ENCODE measurements at places on chromosomes 5 and 9.

GRCh38 chr9:134375430-134376385 lies 49.5 kb downstream of the RXRA start:
- DNase-seq, result no peak

GRCh38 chr5:87410931-87411330 lies 1.8 kb downstream of the CCNH start:
- DNase-seq, result no peak

DNA sequence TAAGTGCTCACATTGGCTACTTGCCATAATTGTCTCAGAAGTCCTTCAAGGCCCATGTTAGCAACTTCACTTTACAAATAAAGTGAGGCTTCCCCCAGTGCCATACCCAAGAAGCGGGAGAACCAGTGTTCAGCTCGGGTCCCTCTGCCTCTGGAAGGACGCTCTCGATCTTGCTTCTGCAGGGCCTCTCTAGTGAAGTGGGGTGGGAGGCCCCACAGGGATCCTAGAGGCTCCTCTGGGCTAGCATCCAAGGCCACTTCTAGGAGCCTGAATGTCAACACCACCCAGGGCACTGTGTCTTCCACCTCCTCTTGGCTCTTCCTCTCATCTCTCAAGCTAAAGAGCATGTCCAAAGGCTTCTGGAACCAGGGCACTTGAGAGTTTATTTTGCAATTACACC lies 282.5 kb downstream of the GADD45G start:
- DNase-seq, result no peak

DNA sequence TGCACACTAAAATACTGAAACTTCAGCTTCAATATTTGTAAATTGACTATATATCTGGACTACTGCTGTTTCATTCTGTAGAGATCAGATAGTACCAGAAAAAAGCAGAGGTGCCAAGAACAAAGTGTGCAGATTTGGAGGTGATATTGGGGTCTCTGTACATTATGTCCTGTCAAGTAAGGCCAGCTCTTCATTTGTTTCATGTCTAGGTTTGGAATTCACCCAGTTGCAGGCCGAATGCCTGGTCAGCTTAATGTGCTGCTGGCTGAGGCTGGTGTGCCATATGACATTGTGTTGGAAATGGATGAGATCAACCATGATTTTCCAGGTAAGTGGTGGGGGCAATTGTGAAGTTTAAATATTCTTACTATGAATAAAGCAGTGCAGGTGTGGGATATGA lies 96.9 kb downstream of the NNT start:
- no peak for DNase-seq

GRCh38 chr5:161863259-161863658 lies 15.3 kb downstream of the GABRA1 start:
- DNase-seq, result no peak

DNA sequence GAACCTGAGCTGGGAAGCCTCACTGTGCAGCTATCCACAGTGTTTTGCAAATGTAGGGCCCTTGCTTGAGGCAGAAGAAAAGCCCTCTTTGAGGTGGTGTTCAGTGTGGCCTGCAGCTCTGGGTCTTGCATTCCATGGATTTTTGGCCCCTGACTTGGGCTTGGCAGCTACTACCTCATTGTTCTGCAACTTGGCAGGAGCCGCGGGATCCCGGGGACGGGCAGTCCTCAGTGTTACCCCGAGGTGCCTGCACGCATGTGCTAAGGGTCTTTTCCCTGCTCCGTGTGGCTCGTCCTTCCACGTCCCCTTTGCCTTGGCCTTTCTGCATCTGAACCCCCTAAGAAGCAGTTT lies 39.8 kb downstream of the NEK6 start:
- peak; percentile 80 for DNase-seq

- DNase-seq, result no peak
Observed at GRCh38 chr5:133323494-133324457, 272.0 kb downstream of the HSPA4 start.

GRCh38 chr9:91534374-91534773 lies 110.7 kb upstream of the NFIL3 start:
- DNase-seq, result no peak

DNA sequence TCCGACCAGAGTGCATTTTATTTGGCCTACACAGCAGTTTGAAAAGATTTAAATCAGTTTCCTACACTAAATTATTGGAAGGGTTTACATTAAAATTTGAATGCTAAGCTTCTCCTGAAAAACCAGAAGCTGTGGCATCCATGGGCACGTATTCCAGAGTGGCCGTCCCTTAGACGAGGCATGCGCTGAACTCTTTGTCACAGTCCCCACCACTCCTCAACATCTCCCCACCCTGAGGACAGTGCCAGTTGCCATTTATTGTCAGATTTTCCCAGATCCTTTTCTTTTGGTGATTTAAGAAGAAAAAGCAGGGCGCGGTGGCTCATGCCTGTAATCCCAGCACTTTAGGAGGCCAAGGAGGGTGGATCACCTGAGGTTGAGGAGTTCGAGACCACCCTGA lies 39.9 kb upstream of the UNC5A start:
- no peak for DNase-seq

GRCh38 chr5:167150661-167151060 lies 1140.8 kb upstream of the WWC1 start:
- no peak for DNase-seq

DNA sequence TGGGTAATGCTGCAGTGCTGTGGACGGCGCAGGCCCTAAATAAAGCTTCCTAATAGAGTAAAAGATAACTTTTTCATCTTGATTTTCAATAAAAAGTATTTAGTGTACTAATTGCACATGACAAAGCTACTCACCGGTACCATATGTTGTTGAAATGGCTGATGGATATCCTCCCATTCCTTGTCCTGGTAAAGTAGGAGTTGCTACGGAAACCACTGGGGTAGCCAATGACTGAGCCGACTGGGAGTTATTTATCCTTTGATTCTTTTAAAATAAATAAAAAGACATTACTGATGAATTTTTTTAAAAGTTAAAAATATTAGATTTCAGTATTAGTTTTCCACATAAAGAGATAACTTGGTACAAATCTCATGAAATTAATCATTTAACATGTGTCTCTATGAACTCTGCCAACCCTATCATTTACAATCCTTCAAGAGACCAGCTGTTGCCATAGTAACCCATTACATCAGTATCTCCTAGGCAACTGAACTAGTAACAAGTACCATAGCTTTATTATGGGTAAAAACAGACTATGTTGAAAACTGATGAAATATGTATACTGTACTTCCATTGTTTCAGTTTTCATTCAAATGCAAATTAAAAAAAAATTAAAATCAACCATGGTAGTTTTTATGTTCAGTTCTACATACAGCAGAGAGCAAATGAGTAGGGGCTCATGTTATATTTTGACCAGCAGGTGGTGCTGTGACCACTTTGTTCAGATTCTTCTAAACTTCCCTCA lies 153.7 kb downstream of the MEF2C start:
- DNase-seq, result no peak

DNA sequence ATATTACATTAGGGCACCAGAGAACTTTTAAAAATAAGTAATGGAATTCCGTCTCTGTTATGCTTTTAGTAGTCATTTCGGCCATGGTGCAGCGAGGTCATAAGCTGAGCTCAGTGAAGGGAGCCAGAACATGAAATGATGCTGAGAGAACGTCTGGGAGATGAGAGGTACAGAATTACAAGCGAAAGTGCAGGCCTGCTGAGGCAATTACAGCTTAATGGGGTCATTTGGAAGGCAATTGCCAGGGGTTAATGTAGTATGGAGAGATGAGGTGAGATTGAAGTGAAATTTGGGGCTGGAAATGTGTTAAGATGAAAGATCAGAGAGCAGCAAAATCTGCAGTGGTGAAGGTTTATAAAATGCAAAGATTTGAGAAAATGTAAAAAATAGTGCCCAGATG lies 96.5 kb downstream of the PBX3 start:
- no peak for DNase-seq

GRCh38 chr5:113215401-113216060 lies 219.3 kb downstream of the TSSK1B start:
- no peak for DNase-seq

DNA sequence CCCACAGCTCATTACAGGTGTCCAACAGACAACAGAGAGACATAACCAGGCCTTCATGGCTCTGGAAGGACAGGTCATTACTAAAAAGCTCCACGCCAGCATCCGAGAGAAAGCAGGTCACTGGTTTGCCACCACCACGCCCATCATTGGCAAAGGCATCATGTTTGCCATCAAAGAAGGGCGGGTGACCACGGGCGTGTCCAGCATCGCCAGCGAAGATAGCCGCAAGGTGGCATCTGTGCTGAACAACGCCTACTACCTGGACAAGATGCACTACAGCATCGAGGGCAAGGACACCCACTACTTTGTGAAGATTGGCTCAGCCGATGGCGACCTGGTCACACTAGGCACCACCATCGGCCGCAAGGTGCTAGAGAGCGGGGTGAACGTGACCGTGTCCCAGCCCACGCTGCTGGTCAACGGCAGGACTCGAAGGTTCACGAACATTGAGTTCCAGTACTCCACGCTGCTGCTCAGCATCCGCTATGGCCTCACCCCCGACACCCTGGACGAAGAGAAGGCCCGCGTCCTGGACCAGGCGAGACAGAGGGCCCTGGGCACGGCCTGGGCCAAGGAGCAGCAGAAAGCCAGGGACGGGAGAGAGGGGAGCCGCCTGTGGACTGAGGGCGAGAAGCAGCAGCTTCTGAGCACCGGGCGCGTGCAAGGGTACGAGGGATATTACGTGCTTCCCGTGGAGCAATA lies 29.3 kb upstream of the WWC1 start:
- no peak for DNase-seq

DNA sequence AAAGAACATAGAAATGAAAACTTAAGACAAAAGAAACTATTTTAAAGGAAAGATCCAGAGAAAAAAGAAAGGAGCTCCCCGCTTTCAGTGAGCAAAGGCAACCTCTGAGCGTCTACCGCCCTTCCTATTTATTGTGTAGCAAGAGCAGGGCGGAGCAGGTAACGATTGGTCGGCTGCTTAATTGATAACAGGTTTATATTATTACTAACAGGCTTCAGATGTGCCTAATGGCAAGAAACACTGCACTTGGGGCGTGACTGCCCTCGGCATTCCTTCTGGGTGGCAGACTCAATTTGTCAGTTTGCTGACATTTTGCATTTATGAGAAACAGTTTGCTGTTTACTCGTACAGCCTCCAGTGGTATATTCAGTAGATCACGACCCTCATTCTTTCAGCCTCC lies 482.7 kb upstream of the C9orf72 start:
- no peak for DNase-seq

DNA sequence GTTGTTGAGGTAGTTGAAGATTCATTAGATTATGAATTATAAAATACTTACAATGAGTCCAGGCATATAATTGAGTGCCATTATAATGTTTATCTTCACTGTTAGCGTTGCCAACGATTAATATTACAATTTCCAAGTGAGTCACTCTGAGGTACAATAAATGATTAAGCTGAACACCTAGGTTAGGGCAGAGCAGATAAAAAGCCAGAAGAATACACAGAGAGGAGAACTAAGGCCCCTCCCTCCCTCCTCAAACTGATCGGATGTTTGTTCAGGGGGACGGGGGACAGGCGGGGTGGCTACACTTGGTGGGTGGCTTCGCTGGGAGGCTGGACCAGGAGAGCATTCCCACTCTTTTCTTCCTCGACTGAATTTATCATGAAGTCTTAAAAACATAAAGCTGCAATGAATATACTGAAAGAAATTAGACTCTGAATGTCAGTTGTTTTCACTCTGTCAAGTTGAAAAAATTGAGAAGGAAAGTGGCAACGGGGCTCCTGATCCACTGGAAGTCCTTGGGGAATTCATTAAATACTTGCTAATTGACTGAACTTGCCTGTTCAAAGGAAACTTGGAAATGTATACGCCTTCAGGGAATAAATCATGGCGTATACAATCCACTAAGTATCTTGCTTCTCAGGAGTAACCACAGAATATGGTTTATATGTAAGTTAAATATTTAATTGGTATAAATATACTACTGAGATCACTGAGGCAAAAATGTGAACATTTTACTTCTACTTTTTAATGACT lies 198.1 kb downstream of the TSSK1B start:
- DNase-seq, result no peak

GRCh38 chr5:86465052-86465838 lies 152.5 kb upstream of the COX7C start:
- DNase-seq, result no peak

DNA sequence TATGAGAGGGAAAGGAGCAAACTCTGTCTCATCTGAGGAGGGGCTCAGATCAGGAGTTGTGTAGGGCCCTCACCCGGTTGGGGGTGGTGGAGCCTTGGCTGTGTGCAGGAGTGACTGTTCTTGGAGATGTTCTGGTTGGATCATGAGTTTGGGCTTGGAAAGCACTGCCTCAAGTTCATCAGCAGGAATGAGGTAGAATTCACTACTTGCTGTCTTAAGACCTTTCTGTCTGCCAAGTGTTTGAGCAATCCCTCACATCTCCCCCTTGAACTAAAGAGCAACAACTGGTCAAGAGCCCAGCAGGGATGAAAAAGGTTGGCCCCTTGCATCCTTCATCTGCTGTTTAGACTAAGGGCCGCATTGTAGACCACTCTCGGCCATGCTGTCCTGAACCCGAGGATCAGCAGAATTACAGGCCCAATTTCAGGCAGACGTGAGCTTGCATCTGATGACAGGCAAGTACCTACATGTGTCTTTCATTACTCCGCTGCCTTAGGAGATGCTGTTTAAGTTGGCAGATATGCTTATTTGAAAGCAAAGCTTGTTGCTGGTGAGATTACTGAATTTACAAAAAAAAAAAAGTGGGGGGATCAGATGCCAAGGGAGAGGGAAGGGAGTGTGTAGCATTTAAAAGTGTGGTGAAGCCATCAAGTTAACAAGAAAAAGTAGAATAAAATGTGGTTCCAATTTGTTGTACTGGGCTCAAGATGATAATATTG lies 36.4 kb downstream of the PIK3R1 start:
- DNase-seq, result no peak

GRCh38 chr5:24783596-24783995 lies 138.8 kb upstream of the CDH10 start:
- DNase-seq, result no peak

- DNase-seq, result peak; percentile 52
Observed at GRCh38 chr5:100901821-100902341, 1.2 kb downstream of the ST8SIA4 start.

GRCh38 chr5:157266286-157267007 lies 524 bp downstream of the CYFIP2 start:
- peak; percentile 73 for DNase-seq

- no peak for DNase-seq
Observed at GRCh38 chr5:78505860-78506259, 142.7 kb downstream of the LHFPL2 start.

- DNase-seq, result no peak
Observed at GRCh38 chr9:134154262-134154701, 10.1 kb downstream of the RNU6ATAC start.

DNA sequence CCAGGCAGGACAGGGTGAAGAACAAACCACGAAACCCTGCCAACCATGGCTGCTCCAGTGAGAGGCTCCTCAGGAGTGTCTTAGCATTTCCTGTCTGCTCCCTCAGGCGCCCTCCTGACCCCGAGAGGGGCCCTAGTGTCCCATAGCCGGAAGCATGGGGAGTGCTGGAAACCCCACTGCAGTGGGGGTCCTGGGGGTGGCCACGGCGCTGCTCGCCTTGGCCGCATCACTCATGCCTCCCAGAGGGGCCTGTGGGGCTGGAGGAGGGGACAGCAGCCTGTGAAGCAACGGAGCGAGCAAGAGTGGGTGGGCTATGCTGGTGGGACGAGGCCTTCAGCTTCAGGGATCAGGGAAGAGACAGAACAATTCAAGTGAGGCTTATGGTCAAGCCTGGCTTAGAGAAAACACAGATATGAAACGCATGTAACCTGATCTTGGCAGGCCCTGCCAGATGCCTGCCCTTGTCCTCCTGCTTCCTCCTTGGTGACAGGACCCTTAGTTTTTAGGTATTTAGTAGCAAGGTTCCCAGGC lies 219.1 kb downstream of the FANCC start:
- DNase-seq, result peak; percentile 28

Measured in lower lobe of right lung (tissue), 2 donors.